Fibroblast of skin of scalp (primary cell): ENCODE measurements at places on chromosomes 13 and 19.

DNA sequence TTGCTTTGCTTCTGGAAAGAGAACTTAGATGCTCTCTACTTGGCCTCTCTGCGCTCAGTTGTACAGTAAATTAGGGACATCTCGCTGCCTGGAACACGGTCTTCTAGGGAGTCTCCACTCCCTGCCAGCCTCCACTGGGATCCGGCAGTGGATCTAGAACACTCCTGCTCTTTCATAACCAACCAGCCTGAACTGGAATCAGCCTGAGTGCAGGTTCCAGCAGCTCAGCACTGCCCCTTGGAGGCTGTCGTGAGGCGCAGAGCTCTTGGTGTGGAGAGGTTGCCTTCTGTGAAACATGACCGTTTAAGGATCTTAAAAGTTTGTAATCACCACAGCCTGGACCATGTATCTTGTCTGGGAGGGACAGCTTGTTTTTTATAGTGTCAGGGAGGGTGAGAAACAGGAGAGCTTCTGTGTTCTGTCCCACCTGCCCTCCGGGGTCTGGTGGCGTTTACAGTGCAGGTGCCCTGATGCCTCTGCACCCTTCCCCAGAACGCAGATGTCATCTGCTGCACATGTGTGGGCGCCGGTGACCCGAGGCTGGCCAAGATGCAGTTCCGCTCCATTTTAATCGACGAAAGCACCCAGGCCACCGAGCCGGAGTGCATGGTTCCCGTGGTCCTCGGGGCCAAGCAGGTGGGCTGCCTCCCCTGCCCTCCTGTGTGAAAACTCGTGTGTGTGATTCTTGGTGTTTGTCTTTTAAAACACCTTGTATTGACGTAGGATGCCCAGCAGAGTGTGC is 24.8 kb downstream of the UPF1 start:
- DNase-seq, result peak; percentile 35

DNA sequence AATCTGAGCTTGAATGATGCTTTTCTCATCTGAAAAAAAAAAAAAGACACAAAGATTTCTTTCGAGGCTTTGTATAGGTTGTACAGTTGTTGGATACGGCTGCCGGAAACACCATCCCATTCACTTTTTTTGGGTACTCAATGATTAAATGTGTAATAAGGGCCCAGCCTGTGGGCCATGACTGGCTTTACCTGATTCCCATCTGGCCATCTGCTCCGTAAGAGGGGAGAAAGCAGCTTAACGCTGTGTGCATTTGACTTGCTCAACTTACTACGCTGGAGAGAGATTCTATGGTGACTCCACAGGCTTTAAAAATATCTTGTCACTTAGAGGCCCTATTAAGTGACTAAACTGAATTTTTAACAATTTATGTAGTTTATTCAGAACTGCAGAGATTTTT is 731 bp downstream of the ZNF558 start:
- no peak for DNase-seq

DNA sequence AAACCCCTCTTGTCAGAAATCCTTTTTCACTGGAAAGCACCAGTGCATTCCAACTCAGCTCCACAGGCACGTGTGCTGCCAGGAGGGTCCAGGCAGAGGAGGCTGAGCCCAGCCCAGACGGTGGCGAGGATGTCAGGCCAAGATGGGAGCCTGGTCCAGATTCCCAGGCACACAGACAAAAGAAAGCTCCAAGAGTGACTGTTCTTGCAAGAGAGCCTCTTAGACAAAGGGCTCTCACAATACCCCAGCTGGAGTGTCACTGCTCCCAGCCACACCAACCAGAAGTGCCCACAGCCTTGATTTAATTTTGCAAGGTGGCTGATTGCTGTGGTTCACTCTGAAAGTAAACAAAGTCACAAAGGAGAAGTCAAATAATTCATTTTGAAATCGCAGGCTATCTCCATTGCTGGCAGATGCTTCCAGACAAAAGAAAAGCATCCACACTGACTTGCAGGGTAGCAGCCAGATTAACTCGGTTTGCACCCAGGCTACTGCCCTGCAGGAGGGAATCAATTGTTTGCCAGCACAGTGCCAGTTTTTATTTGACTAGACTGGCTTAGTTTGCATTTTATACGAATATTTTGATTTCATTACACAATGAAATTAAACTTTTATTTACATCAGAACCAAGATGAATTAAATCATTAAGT is 95.1 kb downstream of the RAB20 start:
- no peak for DNase-seq

DNA sequence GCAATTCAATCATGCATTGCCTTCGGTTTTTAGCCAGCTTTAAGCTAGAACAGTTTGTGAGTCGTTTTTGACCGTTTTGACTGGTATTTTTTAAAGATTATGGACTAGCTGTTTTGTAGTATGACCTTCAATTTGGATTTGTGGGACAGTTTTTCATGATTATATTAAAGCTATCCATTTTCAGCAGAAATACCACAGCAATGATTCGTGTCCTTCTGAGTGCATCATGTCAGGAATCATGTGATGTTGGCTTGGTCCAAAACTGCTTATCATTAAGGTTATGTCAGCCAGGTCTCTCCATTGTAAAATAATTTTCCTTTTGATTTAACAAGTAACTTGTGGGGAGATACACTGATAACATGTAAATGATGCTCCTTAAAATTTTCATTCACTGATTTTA is 229.0 kb downstream of the POSTN start:
- peak; percentile 77 for DNase-seq

DNA sequence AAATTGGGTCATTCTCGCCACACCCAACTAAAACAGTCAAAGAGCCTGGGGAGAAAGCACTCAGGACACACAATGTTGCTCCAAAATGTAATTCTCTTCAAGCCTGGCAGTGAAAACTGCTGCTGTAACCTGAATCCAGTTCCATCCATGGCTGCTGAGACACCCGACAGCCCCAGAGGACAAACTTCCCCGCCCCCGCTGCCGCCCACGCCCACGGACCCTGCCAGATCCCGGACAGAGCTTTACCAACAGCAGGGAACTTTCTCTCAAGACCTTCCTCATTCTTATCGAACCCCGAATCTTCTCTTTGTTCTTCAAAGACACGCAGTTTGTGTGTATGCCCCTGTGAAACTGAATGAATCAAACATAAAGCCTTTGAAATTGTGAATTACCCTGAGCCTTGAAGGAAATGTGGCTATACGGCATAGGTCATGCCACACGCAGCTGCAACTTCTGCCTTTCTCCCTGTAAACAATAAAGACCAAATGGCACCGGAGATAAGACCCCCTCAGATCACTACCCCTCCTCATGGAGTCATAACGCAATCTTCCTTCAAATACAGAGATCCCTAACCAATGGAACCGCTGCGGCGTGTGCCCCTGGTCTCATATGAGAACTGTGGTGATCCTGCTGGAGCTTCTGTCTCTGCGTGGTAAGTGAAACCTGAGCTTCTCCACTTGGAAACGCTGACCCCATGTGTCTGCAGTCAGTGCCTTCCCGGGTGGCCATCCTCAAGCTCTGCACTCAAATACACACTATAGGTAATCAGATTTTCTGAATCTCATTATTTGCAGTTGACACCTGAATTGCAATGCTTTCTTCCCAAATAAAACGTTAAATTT is 4.8 kb upstream of the LAMP1 start:
- DNase-seq, result no peak

DNA sequence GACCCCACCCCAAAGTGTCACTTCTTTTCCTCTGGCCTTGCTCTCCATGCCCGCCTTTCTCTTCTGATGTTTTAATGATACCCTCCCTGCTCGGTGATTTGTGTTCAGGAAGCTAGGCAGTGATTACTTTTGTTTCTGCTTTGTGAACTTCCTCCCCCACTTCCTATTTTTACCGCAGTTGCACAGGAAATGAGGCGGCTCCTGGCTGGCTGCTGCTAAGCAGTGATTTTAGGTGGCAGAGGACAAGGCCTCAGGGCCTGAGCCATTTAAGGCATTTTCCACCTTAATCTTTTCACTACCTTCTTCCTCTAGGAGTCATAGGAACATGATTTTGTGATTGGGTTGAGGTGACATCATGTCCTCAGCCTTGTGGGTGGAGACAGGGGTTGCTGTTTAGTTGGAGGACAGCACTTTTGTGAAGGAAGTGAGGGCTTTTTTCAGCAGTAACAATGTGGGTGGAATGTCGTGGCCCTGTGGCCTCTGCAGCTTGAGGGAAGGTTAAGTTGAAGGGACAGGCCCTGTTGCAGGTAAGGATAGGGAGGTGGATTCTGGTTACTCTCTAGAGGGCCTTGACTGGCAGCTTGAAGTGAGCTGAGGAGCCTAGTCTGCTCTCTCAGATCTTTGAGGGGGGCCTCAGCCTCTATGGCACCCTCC is 15.7 kb downstream of the GARRE1 start:
- DNase-seq, result peak; percentile 70

GRCh38 chr19:6740589-6741343 is 1.3 kb downstream of the TRIP10 start:
- peak; percentile 28 for DNase-seq

DNA sequence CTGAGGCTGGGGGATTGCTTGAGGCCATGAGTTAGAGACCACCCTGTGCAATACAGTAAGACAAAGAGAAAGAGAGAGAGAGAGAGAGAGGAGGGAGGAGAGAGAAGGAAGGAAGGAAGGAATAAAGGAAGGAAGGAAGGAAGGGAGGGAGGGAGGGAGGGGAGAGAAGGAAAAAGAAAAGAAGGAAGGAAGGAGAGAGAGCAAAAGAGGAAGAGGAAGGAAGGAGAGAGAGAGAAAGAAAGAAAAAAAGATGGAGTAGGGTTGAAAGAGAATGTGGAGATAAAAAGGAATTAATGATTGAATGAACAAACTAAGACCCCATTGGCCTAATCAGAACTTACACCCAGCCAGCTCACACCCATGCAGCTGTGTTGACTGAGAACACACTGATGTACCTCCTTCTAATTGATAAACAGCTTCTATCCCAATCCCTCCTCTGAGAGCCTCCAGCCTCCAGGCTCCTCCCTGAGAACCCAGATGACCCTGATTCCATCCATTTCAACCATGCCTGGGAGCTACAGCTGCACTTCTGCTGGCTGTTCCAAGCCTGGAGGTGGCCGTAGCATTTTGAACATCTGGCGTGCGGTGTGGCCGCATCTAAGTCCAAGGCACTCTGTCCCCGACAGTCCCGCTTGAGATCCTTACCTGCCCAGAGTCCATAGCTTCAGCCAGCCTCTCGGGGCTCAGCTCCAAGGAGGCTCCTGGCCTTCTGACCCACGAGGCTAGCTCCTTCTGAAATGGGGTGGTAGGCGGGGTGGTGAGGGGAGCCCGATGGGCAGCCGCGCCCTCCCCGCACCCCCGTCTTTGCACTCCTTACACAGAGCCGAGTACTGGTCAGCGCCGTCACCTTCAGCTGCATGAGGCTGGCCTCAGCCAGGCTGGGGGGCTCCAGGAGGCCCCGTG is 1.1 kb downstream of the PRODH2 start:
- DNase-seq, result no peak

- no peak for DNase-seq
Measured at GRCh38 chr13:51064753-51065152, 46.3 kb downstream of the C13orf42 start.

DNA sequence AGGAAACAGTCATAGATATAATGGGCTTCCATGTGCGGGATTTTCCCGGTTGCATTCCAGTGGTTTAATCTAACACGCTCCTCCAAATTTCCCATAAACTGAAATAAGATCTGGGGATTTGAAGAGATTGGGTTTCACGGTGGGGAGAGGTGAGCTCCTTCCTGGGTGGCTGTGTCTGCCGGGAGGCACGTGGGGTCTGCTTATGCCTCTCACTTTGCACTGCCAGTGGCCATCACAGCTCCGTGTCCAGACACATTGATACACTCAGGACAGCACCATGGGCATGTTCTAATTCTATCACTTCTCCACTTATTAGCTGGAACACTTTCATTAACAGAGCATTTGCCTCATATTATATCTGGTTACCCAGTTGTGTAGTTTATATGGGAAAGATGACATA is 73.4 kb downstream of the SOX1 start:
- no peak for DNase-seq

DNA sequence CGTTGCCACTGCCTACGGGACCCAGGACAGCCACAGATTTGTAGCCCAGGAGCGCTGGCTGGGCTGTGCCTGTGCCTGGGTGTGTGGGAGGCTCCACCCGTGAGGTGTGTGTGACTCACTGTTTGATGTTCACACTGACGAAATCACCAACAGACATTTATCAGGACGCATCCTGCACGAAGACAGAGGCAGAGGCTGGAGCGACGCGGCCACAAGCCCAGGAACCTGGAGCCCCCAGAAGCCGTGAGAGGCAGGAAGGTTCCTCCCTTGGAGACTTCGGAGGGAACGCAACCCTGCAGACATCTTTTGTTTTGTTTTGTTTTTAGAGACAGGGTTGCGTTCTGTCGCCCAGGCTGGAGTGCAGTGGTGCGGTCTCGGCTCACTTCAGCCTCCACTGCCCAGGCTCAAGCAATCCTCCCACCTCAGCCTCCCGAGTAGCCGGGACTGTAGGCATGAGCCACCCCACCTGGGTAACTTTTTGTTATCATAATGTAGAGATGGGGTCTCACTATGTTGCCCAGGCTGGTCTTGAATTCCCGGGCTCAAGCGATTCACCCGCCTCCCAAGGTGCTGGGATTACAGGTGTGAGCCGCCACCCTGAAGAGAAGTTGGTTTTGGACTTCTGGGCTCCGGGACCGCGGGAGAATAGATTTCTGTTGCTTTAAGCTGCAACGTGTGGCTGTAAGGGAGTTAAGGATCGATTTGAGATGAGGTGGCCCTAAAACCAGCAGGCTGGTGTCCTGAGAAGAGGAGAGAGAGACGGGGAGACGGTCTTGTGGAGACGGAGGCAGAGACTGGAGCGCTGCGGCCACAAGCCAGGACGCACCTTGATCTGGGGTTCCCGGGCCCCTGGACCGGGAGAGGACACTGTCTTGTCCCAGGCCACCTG is 24.9 kb upstream of the WDR18 start:
- no peak for DNase-seq

DNA sequence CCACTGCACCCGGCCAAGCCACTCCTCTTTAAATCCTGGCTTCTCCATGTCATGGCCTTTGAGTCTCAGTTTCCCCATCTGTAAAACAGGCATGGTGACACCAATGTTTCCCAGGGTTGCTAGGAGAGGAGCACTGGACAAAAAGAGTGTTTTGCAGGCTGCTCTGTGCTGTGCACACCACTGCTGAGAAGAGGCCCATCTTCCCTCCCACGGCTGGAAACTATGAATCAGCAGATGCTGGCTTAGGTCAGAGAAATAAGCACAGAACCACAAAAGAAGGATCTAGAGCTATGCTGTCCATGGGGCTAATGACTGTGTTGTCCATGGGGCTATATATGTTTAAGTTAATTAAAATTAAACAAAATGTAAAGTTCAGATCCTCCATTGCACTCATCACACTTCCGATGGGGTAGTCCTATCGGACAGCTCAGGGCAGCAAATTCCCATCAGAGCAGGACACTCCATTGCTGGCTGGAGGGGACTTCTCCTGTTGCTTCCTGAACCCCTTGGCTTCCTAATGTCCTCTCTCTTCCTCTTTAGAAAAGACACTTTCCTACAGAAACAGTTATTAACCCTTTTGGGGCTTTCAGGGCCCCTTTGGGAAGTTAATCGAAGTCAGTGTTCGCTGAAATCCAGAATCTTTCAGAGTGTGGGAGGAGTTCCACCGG is 37.1 kb downstream of the TSHZ3 start:
- peak; percentile 84 for DNase-seq

GRCh38 chr19:28990522-28990921 is 222.4 kb downstream of the UQCRFS1 start:
- DNase-seq, result no peak

GRCh38 chr13:43911871-43912270 is 32.2 kb downstream of the LACC1 start:
- no peak for DNase-seq

- no peak for DNase-seq
Measured at GRCh38 chr19:49337267-49338022, 2.2 kb downstream of the CD37 start.

GRCh38 chr13:63190742-63191141 is 1775.1 kb upstream of the PCDH20 start:
- peak; percentile 75 for DNase-seq

GRCh38 chr19:21322528-21322927 is 6.7 kb downstream of the ZNF708 start:
- no peak for DNase-seq
